ENCODE measurements at places on chromosomes 3 and 15. TPM values are rescaled to one million over a fixed set of nuclear protein-coding genes. Genes with fewer than 3 reads are reported as not detected.

DNA sequence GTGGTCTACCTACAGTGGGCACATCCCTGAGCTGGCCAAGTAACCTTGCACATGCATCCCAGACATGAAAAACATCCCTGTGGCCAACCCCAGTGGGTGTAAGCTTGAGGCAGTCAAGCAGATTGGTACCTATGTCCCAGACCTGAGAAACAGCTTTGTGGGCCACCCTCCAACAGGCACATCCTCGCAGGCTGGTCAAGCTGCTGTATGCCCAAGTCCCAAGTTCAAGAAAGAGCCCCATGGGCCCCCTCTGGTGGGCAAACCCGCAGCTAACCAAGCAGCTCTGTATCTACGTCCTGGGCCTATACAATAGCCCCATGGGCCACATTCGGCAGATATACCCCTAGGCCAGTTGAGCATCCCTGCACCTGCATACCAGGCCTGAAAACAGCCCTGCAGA is 186.3 kb upstream of the GPR149 start:
- peak; percentile 73 for DNase-seq

DNA sequence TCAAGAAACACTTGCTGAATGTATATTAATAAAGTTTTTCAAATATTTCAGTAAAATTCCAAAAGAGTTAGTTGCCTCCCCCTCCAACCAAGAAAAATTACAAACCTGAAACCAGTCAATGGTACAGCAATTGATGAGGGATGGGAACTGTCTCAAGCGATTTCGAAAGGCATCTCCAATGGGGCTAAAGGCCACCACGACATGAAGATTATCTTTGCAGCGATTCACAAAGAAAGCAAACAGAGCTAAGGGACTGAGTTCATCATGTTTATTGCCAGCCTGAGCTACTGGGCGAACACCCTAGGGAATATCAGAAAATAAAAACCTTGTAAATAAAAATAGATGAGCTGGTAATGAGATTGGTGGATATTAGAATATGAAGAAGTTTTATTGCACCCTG is 99.3 kb upstream of the ASB14 start:
- DNase-seq, result no peak

DNA sequence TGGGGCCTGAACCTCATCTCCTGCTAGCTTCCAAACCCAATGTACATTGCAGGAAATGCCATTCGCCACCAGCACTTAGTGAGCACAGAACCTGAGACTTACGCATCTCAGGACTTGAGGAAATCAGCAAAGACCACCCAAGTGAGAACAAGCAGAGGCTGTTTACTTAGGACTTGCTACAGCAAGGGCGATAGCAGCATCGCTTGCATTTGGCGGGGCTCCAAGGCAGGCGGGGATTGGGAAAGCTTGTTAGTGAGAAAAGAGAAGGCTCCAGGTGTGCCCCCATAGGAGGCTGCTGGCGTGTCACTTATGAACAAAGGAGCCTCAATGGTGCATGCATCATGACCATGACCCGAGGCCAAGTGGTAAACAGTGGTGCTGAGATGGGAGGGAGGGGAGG is 19.7 kb downstream of the SLC6A20 start:
- DNase-seq, result peak; percentile 23

DNA sequence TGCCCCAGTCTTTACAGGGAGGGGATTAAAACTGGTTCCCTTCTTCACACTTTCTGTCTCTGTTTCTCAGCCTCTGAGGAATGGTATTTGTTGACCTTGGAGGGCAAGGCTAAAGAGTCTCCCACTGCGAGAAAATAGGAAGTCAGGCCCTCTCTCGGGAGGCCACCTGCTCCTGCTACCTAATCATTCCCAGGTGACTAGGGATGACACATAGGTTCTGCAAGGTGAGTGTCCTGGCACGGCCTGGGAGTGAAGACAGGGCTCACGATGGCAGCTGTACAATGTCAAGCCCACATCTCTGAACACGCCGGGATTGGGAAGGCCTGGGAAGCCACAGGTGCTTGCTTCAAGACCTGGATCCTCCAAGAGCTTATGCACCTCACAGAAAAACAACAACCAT is 314.2 kb downstream of the NTRK3 start:
- no peak for DNase-seq

- DNase-seq, result no peak
These were observed 58.6 kb downstream of the FBXL22 start for GRCh38 chr15:63655683-63656372.

DNA sequence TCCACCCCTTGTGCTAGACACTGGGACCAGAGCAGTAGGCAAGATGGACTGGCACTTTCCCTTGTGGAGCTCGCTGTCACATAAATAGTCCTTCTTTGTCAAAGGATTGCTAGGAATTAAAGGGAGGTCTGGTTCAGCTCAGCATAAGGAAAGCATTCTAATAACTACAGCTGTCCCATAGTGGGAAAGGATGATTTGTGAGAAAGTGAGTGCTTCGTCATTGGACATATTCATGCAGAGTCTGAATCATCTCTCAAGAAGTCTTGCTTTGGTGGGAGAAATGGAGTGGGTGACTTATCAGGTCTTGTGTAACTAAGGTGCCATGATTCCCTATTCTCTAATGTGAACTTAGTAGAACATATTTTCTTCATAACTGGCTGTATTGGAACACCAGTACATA is 14.7 kb downstream of the PPARG start:
- DNase-seq, result no peak

DNA sequence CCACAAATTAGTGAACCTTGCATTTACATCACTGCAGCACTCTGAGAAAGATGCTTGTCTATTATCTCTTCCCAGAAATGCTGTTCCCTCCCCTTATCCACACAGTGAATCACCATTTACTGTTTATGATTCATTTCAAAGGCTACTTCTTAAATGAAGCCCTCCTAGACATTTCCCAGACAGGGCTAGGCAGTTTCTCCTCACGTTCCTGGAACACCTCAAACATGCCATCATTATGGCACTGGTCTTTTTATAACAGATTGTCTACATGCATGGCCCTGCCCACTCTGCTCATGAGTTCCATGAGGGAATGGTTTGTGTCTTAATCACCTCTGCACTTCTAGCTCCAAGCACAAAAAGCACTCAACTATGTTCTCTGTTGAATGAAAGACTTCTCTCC is 32.2 kb upstream of the TM2D3 start:
- no peak for DNase-seq

- DNase-seq, result no peak
These were observed 41.2 kb upstream of the XCR1 start for GRCh38 chr3:46068501-46068900.

GRCh38 chr3:99172736-99173657 is 271.5 kb upstream of the DCBLD2 start:
- peak; percentile 74 for DNase-seq

DNA sequence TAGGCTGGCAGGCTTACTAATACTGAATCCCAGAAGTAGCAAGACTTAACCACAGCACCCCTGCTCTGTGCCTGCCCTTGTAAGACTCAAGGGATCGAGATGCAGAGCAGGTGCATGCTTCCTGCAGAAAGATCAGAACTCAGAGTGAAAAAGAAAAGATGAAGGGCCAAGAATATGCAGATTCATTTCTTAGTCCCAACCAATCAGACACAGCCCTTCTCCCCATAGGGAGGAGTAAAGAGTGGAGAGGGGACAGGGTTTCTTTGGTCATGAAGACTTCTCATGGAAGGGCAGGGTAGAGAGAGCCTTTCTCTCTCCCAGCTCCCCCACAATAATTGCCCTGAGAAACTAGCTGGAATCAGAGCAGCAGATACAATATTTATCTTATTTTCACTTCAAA is 105.6 kb upstream of the MB21D2 start:
- DNase-seq, result no peak

- DNase-seq, result no peak
These were observed 53.0 kb upstream of the ROPN1 start for GRCh38 chr3:124044956-124045355.

GRCh38 chr15:29410338-29410737 is 140.7 kb upstream of the NSMCE3 start:
- DNase-seq, result no peak

DNA sequence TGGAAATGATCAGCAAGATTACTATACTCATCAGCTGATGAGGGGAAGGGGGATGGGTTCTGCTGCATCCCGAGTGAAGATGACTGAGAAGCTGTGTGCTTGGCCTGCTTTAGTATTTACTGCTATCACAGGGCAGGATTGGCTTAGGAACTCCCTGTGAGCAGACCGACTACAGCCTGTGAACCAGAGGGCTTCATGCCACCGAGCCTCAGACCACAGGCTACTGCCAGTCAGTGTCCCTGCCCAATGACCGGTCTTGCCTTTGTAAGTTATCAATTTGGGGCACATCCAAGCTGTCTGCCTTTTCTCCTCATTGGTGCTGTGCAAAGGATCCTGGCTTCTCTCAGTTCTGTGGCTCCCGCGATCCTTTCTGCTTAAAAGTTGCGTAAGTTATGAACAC is 71.5 kb downstream of the PDCD6IP start:
- DNase-seq, result no peak

DNA sequence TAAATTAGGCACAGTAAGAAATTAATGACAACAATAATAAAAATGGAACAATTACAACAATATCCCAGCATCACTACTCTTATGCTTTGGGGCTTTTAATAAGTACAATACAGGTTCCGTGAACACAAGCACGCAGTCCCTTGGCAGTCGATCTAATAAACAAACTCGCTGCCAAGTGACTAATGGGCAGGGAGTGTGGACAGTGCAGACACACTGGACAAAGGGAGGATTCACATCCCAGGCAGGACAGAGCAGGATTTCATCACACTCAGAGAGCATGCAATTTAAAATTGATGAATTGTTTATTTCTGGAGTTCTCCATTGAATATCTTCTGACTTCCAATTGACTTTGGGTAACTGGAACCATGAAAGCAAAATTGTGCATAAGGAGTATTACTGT is 524.1 kb upstream of the CFAP20DC start:
- DNase-seq, result no peak

DNA sequence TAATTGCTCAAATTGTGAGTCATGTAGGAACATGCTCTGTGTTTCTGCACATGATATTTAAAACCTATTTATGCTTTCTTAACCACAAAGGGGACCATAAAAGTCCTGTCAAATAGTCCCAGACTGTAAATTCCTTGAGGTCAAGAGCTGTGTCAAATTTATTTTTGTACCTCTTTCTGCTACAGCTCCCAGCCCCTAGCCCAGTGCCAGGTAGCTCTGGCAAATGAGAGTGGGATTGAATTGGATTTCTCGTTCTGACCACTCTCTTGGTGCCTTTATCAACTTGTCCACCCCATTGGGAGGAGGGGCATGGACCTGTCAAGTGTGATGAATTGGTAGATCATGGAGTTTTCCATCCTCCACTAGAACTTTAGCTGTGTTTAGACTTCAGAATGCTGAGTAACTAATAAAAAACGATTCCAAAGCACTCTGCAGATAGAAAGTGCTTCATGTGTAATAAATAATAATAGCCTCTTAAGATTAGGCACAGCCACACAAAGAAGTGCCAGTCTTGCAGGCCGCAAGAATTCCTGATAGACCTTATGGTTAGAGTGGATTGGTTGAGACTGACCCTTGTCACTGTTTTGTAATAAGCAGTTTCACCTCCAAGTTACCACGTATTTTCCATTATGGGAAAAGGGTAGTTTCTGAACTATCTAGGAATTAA is 120.4 kb downstream of the LPP start:
- no peak for DNase-seq

DNA sequence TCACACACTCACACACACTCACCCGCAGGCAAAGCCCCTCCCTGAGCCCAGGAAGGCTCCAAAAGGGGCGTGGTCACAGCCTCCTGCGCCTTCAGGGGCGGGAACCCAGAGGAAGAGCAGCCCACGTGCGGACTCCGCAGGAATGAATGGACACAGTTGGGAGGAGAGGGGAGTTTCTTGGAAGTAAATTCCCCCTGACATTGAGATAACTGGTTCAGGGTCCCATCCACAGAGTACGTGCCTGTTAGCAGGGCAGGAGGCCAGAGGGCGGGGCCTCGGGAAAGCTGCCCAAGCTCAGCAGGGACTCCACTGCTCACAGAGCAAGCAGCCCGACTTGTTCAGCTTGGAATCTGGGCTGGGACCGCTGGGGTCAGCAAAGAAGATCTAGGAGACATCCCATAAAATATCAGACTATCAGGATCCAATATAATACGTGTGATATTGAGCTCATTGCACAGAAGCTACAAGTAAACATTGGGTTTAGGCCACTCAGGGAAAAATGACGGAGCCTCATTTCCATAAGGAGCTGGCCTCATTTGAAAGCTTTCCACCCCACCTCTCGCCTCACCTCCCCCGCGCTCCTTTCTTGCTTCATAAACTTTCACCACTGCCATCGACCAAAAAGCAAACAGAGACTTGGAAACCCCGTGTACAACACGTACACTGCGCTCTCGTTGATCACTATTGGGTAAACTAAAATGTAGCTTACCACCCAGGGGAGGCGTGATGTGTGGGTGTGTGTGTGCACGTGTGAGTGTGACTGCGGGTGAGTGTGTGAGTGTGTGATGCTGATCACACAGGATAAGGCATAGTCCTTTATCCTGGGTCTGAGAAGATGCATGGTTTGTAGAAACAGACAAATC is 36.0 kb downstream of the TM2D3 start:
- DNase-seq, result peak; percentile 85

GRCh38 chr3:58999774-59000160 is 50.1 kb downstream of the CFAP20DC start:
- no peak for DNase-seq

GRCh38 chr15:65082303-65082953 is 5.9 kb downstream of the KBTBD13 start:
- DNase-seq, result peak; percentile 70

GRCh38 chr3:125062904-125063618 is 7.3 kb upstream of the HEG1 start:
- DNase-seq, result no peak

DNA sequence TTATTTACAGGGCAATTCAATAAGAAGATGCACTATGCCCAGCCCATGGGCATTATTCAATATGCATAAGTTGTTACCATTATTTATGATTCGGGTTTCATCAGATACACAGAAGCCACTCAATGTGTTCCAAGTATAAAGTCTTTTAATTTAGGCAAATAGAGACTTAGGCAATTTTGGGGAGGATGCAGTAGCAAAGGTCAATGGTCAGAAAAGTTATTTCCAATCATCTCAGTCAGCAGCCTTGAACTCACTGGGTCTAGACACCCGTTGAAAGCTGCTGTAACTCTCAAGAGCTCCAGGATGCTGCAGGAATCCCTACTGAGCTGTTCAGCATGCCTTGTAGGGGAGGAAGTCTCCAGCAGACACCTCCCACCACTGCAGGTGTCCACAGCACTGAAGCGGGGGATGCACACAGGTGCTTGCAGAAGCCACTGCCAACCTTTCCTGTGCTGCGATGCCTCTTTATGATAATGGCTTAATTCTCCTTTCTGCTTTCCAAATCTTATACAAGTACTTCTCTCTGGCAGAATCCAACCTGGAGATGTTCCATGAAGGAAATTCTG is 155.0 kb upstream of the SUCLG2 start:
- DNase-seq, result peak; percentile 28

- no peak for DNase-seq
These were observed 1161.4 kb downstream of the IGSF11 start for GRCh38 chr3:117873249-117873600.

GRCh38 chr3:9727743-9728142 is 3.8 kb upstream of the BRPF1 start:
- DNase-seq, result no peak

- DNase-seq, result no peak
These were observed 71.5 kb downstream of the CD200R1L start for GRCh38 chr3:112775011-112775742.

CCDC39 gene
- 0.79 TPM for total RNA-seq

PP2D1 gene
- total RNA-seq, result not detected

RTP4 gene
- total RNA-seq, result not detected

ENTPD3 gene
- not detected for total RNA-seq

CNTN3 gene
- total RNA-seq, result 0.29 TPM

QTRT2 gene
- total RNA-seq, result 78.1 TPM

DPP8 gene
- total RNA-seq, result 24.5 TPM
